HL-60 (cell line): ENCODE measurements at places on chromosomes 16 and 17.

- DNase-seq: no peak
Observed at GRCh38 chr16:6771956-6772355, 560.7 kb upstream of the RBFOX1 start.

DNA sequence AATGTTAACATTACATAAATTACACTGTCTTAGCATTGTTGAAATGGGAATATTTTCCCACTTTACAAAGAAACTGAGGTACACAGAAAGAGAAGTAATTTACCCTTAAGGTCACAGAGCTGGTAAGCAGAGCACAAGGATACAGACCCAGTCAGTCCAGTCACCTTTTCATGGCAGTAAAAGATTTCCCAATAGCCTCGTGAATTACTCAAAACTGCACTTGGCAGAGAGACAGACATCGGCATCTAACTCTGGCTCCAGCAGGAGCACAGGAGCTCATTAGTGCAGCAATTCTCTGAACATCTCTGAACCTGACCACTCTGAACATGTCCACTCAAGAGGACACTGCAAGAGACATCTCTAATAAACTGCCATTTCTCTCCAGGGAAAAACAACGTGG, 3.1 kb downstream of the TEX2 start:
- peak; percentile 58 for DNase-seq

GRCh38 chr17:79730769-79731483, at the start of gene ENPP7:
Gene ENPP7, plus strand, starts transcription at chr17:79730943. Its CDS starts 197 bp downstream, at chr17:79731140.
- DNase-seq: no peak

- DNase-seq: no peak
Observed at GRCh38 chr17:31416503-31416923, 25.0 kb downstream of the RAB11FIP4 start.

GRCh38 chr16:84976644-84977400, 34.5 kb downstream of the ZDHHC7 start:
- DNase-seq: no peak
